ENCODE measurements at places on chromosomes 4 and X.

- no peak for DNase-seq
These were observed 1.5 kb upstream of the CPLX1 start for GRCh38 chr4:827209-828081.

DNA sequence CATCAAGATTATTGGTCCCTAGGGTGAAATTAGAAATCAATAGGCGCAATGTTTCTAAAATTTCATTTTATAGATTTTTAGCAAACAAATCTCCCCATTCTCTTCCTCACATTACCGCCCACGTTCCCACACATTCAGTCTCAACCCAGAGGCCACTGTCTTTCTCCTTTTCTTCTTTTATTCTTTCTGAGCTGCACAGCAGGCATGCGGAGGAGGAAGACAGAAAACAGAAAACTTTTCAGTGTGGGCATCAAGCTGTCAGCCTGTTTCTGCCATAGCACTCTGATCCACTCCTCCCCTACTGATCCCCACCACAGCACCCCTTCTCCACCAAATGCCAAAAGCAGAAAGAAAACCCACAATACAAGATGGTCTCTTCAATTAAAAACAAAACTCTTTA is 94.8 kb upstream of the ADAMTS3 start:
- no peak for DNase-seq

DNA sequence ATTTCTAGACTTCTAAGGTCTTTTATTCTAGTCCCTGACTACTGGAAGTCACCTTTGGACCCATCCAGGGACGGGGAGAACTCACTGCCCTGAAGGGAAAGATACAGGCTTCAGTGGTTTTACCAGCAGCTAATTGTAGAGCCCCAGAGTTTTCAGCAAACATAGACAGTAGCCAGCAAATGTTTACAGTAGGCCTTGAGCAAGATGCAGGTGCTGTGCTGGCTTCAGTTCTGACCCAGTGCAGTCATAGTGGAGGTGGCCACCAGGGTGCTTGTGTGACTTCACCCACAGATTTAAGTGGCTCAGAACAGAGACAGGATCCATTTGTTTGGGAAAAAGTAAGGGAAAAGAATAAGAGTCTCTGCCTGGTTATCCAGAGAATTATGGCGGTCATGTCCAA is 384.4 kb upstream of the AR start:
- DNase-seq = no peak

DNA sequence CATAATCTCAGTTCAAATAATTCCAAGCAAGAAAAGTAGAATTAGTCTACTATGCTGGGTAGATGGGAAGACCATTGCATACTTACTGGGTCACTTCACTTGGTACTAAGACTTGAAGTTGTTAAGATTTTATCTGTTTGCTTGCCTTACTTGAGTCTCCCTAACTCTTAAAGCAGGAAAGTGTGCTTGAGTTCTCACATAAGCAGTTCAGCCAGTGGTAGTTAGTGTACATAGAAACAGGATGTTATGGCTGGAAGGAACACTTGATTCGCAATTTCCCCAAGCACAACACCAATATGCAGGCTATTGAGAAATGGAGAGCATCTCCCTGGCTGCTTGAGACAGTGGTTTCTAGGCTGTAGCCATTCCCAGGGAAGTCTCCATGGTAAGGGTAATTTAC is 176.1 kb downstream of the MSL3 start:
- no peak for DNase-seq

DNA sequence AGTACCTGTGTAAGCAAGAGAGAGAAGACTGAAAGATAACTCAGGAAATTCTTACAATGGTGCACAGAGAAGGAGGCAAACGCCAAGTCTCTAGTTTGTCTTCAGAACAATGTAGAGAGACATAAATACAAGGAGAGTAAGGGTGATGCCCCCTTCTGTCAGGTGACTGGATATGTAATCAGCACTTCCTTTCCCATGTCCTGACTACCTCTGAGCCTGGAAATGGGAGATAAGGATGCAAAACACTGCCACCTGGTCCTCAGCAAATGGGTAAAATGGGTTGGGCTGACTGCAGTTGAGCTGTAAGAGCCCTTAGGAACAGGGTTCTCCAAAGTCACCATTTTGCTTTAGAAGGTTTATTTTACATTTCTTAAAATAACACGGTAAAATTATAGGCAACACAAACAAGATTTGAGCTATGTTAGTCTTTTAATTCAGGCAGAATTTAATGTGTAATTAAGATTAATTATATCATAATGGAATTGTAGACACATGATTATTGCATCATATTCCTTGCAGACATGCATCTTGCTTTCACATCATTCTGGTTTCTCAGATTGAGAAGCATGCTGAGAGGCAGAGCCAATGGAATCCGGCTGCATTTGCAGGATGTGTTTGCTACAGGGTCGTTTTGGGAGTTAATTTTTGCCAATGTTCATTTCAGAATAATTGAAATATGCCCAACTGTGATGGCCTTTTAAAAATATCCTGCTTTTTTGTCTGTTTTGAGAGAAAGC is 37.2 kb upstream of the ARX start:
- no peak for DNase-seq

DNA sequence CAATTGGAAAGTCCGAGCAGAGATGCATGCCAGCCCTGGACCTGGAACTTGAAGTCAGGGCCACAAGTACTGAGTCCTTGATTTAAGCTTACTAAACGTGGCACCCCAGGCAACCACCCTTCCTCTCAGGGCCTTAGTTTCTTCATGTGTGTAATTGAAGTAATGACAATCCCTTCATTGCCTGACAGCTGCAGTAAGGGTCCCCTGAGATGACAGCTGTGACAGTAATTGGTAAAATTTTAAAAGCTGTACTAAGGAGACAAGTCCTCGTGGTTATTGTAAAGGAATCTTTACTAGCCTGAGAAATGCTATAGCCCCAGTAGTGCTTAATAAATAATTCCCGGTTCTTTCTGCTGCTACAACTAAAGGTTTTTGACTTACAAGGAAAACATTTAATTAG is 175.1 kb upstream of the RADX start:
- DNase-seq = no peak

DNA sequence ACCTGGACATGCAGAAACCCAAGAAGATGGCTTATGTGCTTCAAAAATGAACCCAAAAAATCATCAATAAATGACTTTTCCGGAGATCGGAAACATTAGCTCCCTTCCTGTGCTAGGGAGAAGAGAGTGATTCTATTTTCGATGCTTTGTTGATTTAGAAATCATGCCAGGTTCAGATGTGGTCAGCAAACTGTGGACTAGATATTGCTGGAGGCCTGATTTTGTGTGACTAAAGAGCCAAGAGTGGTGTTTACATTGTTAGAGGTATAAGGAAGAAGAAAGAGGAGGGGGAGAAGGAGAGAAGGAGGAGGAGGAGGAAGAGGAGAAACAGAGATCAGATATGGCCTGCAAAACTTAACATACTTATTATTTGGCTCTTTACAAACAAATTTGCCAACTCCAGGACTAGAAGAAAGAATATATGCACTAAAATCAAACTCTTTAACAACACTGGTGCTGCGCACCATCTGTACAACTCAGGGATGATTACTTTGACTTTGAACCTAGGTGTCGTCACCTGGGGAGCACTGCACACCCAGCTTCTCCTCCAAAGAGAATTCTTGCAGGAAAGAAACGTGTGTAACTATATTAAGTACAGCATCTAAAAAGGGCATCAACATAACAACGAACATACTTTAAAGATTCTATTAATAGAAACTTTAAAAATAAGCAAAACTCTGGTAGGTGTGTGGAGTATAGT is 664.9 kb upstream of the LCORL start:
- DNase-seq = no peak

GRCh38 chr4:156945532-156945931 is 26.1 kb downstream of the PDGFC start:
- no peak for DNase-seq

- no peak for DNase-seq
These were observed 155.8 kb downstream of the HHIP start for GRCh38 chr4:144801731-144802130.

DNA sequence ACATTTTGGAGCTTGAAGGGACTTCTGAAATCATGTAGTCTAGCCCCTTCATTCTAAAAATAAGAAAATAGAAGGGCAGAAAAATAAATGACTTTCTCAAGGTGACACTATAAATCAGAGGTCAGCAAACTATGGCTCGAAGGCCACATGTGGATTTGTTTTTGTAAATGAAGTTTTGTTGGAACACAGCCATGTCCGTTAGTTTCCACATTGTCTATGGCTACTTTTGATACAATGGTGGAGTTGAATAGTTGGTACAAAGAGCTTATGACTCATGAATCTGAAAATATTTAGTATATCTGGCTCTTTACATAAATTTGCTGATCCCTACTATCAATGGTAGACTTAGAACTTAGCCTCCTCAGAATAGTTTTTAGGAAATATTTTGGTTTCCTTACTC is 302.4 kb upstream of the PRPS2 start:
- no peak for DNase-seq

DNA sequence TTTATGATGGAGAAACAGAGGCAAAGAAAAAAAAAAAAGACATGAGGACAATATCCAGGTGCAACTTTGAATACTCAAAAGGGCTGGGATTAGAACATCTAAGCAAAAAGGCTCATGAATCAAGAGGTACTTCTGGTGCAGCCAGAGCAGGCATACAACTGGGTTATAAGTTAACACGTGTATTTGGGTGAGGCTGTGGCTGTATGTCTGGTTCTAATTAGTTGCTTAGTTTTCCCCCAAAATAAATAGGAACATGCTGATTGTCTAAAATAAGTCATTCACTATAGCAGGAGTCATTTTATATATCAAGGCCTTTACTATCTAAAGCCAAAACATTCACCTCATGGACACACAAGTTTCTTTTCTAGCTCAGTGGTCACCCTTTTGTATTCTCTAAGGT is 20.2 kb downstream of the NHS start:
- DNase-seq = no peak

DNA sequence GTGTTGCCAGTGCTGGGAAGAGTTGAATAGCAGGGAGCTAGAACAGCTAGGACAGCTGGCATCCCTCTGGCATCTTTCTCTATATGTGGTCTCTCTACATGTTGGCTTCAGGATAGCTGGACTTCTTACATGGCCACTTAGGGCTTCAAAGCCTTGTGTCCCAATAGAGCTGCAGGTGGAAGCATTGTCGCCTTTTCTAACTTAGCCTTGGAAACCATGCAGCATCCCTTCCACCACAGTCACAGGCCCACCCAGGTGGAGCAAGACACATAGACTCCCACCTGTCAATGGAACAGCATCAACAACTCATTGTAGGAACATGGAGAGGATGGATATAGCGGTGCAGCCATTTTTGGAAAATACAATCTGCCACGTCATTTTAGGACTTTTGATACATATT is 149.0 kb downstream of the AASDH start:
- DNase-seq = no peak

DNA sequence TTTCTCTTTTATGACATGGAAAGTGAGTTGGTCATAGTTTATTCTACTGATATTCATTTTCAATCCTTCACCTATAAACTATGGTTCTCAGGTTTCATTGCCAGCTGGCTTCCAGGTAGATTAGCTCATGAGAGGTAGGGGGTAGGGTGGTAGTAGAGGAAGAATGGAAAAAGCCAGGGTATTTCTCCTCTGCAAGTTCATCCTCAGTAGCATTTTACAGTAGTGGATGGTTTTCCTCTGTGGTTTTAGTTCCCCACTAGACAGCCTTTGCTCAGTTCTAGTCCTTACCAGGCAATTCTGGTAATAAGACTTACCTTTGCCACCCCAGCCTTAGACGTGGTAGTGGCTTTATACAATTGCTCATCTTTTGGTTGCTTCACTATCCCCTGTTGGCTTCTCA is 8.9 kb upstream of the NAA11 start:
- DNase-seq = no peak

GRCh38 chr4:176479767-176480166 is 160.0 kb downstream of the SPCS3 start:
- no peak for DNase-seq

DNA sequence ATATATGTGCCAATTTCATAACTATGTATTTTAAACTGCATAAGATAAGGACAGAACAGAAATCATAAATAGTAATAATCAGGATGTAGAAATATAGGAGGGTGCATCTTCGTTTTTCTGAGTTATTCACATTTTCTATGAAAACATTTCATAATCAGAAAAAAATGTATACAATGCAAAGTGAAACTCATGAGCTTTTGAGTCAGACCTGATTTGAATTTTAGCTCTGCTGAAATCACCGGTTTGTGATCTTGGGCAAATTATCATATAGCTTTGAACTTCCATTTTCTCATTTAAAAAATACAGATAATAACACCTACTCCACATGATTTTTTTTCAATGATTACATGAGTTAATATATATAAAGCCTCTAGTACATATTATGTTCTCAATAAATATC is 106.9 kb downstream of the KDR start:
- DNase-seq = no peak

- DNase-seq = no peak
These were observed 34.6 kb upstream of the WFS1 start for GRCh38 chr4:6235012-6235411.

DNA sequence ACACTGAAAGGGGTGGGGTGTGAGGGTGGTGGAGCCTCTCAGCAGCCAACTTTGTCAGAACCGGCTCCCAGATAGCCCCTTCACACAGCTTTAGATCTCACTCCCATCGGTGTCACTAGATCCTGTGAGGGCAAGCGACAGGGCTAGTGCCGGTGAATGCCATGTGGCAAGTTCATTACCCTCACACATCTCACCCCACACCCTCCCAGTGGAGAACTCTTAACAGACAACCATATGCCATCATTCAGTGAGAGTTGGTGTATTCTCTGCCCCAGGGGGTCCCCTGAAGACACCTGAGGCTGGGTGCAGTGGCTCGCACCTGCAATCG is 15.3 kb downstream of the SEPTIN6 start:
- DNase-seq = no peak

- DNase-seq = no peak
These were observed 8.0 kb downstream of the GASK1B start for GRCh38 chr4:158164768-158165213.

DNA sequence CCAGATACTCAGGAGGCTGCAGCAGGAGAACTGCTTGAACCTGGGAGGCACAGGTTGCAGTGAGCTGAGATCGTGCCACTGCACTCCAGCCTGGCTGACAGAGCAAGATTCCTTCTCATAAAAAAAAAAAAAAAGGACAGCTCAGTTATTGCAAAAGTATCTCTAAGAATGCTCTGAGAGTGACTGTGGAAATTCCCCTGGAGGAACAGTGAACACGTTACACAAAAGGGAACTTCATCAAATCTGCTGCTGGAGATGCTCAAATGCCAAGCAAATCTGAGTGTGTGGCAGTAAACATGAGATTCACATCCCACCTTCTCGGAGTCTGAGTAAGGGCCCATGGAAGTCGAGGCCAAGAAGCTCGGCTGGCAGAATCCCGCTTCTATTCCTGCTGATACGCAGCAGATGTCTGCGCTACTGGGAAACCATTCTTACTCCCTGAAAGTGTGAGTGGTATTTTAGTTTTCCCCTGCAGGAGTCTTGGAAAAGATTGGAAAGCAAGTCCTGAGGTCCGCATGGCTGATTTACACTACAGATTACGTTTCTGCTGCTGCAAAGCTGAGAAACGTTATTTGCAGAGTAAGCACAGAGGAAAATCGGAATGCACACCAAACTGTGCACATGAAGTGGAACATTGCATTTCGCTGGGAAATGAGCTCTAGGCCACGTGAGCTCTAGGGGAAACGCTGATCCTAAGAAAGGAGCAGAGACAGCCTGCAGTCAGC is 162.9 kb downstream of the NSUN7 start:
- DNase-seq = no peak
